A549 treated with dexamethasone at 1 μM for 4 hours (cell line): ENCODE measurements at places on chromosomes 7 and 10. TPM values are rescaled to one million over a fixed set of nuclear protein-coding genes. Genes with fewer than 3 reads are reported as not detected.

Gene IFIT2
- total RNA-seq, result 1.4 to 2.6 TPM (median 1.8 TPM) in 5 replicates

Gene VGF
- total RNA-seq, result 9.7 to 28.7 TPM (median 20.3 TPM) in 5 replicates

Gene FRAT2
- total RNA-seq, result 6.9 to 10.7 TPM (median 9.9 TPM) in 5 replicates

Gene SYT15
- 1.5 to 3.1 TPM (median 3.0 TPM) in 5 replicates for total RNA-seq

Gene ARHGEF35
- total RNA-seq, result 0.37 to 0.68 TPM (median 0.46 TPM) in 5 replicates

Gene ASAH2
- total RNA-seq, result 1.7 to 3.1 TPM (median 2.8 TPM) in 5 replicates

Gene STEAP1B
- total RNA-seq, result 0.09 to 0.14 TPM (median 0.12 TPM) in 4 of 5 replicates, not detected in the other

Gene SLC26A5
- total RNA-seq, result not detected in 5 replicates

Gene ERVW-1
- total RNA-seq, result 0.04 TPM in 2 of 5 replicates, not detected in the others
